ENCODE measurements at places on chromosomes 1 and 21. TPM values are rescaled to one million over a fixed set of nuclear protein-coding genes. Genes with fewer than 3 reads are reported as not detected.

HSD3B1 gene
- total RNA-seq: not detected

DNA sequence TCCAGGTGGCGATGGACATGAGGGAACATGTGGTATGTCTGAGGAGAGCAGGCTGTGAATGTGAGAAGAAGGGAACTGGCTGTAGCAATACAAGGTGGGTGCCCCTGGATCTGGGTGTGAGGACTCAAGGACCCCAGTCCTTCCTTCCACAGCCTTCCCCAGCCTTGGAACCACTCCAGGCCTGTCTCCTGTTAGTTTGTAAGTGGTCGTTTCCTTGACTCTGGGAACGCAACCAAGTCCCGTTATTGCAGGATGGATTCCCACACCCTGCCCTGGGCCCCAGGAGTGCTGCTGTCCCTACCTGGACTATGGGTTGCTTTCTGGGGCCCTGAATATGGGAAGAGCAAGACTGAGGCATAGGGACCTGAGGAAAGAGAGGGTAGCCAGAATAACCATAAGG, 47.2 kb upstream of the VANGL1 start:
- DNase-seq: no peak

- no peak for DNase-seq
Measured at GRCh38 chr1:42531043-42531442, 68.0 kb downstream of the CCDC30 start.

DNA sequence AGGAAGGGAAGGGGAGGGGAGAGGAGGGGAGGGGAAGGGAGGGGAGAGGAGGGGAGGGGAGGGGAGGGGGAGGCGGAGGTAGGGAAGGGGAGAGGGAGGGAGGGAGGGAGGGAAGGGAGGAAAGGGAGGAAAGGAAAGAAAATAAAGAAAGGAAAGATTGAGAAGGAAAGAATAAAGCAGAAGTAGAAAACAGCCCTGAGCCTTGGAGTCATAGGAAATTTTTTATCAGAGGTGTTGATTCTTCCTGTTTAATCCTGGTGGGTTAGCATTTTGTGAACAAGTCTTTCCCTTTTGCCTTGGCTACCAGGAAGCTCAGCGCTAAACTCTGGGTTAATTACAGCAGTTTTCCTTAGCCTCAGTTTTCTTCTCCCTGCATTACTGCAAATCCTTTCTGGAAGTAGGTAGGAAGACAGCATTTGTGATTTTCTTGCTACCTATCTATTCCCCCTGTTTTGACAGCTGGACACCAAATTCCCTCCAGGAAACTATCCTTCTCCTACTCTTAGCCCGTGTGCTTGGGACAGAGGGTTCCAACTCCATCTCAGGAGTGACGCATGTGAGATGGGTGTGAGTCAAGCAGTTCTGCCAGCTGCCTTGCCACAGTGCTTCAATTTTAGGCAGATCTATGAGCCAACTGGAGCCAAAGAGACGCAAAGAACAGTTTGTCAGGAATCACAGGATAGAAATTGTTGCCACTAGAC, 26.9 kb downstream of the TOMM20 start:
- DNase-seq: peak; percentile 68
